ENCODE measurements at places on chromosomes 16 and 17.

DNA sequence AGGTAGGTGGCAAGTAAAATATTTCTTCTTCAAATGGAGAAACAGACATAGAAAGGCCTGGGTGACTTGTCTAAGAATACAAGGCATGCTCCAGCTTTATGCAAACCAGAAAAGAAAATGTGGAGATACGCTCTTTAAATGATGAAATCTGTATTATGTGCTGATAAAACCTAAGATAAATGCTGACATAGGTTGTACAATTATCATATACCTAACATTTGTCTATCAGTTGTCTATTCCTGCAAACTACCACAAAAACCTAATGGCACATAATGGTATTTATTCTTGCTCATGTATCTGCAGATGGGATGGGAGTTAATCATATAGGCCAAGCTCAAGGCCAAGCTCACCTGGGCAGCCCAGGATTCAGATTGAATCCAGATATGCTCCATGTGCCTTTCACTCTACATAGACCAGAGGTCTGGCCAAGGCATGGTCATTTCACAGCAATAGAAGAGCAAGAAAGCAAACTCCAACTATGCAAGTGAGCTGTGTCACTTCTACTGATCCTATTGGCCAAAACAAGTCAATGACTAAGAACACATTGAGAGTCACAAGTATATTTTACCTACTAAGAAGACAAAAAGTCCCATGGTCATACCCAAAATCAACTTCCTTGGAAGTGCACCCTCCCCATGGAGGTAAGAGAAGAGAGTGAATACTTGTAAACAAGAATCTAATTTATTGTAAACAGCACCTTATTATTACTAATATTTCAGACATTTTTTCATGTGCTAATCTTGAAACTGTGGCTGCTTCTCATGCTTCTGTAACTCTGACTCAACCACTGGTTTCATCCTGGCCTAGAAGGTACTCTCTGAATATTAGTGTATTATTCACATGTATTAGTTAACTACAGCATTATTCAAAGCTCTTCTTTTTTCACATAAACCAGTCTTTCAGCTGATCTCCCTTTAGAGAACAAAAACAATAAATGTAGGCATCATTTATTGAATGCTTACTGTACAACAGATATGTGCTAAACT is 270.7 kb upstream of the SOX9 start:
- DNase-seq, result no peak

- no peak for DNase-seq
Measured at GRCh38 chr16:17076092-17076754, 394.5 kb downstream of the XYLT1 start.

DNA sequence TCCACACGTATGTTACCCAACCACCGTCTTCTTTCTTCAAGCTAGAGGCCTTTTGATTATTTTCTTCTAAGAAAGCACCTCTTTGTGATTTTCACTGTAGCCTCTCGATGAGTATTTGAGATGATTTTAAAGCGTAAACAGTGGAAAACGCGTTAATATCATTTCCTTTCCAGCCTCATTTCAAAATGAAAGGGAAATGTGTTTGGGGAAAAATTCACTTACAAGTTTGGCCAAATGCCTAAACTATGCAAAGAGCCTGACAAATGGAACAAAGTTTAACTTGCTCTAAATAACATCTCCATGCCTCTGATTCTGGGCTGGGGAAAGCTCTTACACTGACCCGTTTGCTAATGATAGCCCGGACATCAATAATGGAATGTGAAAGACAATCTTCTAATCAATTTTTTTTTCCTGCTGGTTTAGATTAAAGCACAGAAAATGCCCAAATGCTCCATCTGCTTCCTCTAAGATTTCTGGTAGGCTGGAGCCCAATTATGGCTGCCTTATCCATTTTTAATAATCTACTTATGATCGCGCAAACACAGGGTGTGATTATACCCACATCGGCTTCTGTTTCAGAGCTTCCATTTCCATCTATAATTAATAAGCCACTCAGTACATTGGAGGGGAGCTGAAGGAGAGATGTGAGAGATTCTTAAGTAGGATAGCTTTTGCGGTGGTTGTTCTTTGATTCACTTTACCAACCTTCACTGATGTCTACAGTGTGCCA is 43.5 kb downstream of the HS3ST2 start:
- no peak for DNase-seq

DNA sequence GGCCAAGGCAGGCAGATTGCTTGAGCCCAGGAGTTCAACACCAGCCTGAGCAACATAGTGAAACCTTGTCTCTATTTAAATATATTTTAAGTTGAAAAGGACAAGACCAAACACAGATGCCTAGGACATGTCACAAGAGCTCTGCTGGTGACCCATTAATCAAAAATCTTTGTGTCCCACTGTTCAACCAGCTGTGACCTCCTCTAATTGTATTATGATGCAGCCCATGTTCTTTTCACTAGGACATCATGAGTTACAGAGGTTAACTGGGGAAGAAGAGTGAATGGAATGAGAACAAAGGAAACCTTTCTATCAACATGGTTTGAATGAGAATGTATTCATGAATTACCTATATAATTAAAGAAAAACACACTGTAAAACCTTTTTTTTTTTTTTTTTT is 7.0 kb downstream of the EFTUD2 start:
- DNase-seq, result no peak

- DNase-seq, result no peak
Measured at GRCh38 chr17:32142857-32143526, 690 bp downstream of the RHOT1 start.

GRCh38 chr17:81217491-81217890 is 5.3 kb downstream of the CEP131 start:
- no peak for DNase-seq

- DNase-seq, result no peak
Measured at GRCh38 chr17:14805348-14805747, 459.8 kb downstream of the PMP22 start.

GRCh38 chr16:1961651-1962067 is 2.3 kb downstream of the NDUFB10 start:
- DNase-seq, result no peak

DNA sequence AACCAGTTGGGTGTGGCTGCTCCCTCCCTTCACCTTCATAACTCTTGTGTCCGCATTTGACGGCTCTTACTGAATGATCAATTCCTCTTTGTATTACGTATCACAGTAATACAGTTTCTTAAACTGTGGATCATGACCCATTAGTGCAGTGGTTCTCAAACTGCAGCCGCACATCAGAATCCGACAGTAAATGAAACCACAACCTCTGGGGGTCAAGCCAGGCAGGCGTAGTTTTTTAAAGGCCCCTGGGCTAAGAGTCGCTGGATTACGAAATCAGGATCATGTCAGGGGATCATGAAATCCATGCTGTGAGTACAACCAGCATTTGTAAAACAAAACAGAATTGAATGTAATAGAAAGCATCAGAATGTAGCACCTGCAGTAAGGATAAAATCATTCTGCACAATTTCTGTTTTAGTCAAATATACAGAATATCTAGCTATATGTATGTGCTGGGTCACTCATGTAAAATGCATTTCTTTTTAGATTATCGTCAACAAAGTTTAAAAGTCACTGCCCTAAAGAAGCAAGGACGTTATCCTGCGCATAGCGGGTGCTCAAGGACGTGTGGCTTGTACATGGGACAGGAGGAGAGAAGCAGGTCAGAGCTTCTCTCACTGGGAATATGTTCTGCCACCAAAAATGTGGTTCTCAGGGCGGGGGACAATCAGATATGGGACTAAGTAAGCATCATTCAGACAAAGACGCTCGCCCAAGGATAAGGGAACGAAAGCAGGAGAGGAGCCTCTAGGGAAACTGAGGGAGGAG is 113.1 kb downstream of the ZFHX3 start:
- DNase-seq, result no peak

- peak; percentile 50 for DNase-seq
Measured at GRCh38 chr17:20944014-20944865, 98.6 kb downstream of the USP22 start.

DNA sequence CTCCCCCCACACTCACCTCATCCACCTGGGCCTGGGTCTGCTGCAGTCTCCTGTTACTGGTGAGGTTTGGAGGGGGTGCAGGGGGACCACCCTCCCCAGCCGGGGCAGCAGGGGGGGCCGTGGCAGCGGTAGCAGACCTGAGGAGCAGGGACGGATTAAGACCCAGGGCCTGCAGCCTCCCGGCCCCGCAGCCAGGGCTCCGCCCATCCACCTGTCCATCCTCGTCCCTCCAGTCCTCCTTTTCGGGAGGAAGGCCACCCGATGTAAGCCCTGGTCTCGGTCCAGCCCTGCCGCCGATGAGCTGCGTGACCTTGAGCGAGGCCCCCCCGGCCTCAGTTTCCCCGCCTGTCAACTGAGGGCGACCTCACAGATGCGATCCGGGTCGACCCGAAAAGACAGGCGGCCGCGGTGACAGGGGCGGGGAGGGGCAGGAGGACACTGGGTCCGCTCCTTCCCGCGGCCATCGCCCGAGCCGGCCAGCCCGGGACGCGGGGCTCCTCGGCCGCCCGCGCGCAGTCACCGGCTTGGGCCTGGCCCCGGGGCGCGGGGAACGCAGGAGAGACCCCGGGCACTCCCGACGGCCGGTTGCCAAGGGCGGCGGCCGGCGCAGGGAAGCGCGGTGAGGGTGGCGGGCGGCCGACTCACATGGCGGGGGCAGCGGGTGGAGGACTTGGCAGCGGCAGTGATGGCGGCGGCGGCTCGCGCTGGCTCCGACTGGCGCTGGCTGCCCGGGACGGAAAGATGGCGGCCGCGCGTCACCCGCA is at the start of gene VAMP2:
Gene VAMP2 (minus strand): TSS at position 716 of the 764 bp plus-strand sequence. CDS start 69 bp downstream, at position 647.
- no peak for DNase-seq

GRCh38 chr16:75494661-75495075 is 573 bp downstream of the CHST6 start:
- no peak for DNase-seq

- DNase-seq, result no peak
Measured at GRCh38 chr16:2511996-2512734, 1.6 kb upstream of the ATP6V0C start.

- no peak for DNase-seq
Measured at GRCh38 chr16:49342336-49343265, 31.0 kb upstream of the C16orf78 start.

GRCh38 chr17:81304196-81305015 is 9.3 kb upstream of the SLC38A10 start:
- no peak for DNase-seq

GRCh38 chr17:4881761-4882555 is 17.4 kb upstream of the C17orf107 start:
- no peak for DNase-seq

- no peak for DNase-seq
Measured at GRCh38 chr16:15916323-15916722, 27.9 kb upstream of the CEP20 start.

GRCh38 chr16:23676924-23677480 is 1.7 kb upstream of the PLK1 start:
- DNase-seq, result no peak

DNA sequence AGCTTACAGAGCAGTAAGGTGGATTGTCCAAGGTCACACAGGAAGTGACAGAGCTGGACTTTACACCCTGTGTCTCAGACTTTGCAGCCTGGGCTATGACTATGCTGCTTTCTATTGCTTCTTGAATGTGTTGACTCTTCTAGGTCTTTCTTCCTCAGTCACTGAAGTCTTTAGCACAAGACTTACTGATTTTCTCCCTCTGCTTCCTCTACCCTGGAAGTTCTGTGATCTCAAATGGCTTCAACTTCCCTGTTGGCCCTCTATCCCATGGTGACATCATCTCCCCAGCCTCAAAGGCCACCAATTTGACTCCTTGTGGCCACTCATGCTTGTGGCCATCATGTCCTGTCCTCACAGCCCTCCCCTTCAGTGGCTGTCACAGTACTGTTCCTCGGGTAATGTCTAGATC is 181.3 kb downstream of the HS3ST3A1 start:
- no peak for DNase-seq

- DNase-seq, result no peak
Measured at GRCh38 chr16:66832190-66832589, 1.4 kb upstream of the NAE1 start.

- DNase-seq, result no peak
Measured at GRCh38 chr16:49932946-49933345, 77.0 kb upstream of the ZNF423 start.

DNA sequence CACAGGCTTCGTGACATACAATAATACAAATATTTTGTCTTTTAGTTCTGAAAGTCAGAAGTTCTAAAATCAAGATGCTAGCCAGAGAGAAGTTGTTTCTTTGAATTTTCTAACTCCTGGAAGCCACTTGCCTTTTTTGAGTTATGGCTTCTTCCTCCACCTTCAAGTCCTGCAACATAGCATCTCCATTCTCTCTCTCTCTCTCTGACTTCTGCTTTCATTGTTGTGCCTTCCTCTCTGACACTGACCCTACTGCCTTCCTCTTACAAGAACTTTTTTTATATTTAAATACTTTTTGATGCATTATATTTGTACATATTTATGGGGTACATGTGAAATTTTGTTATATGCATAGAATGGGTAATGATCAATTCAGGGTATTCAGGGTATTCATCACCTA is 205.9 kb downstream of the MAP2K6 start:
- no peak for DNase-seq

DNA sequence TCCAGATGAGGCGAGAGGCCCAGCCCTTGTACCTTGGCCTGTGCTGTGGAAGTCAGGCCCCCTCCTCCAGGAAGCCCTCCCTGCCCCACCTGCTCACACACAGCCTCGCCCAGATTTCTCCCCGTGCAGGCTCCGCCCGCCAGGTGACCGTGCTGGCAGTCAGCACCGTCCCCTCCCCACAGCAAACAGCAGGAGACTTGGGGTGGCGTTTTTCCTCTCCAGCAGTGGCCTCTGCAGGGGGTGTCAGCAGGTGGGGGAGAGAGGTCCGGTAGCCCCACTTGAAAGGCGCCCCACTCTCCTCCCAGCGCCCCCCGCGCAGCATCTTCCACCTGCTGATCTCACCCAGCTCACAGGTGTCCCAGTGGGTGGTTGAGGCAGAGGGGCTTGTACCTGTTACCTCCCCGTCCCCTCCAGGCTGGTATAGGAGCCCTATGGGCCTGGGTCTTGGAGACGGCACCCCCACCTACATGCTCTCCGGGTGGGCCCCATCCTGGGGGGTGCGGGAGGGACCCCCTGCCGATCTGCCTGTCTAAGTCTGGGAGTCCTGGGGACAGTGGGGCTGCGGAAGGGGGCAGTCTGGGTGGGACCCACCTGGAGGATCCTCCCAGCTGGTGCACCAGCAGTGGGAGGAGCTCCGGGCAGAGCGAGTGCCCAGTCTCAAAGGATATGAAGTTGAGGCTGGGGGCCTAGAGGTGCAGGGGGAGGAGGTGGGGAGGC is 4.2 kb upstream of the C1QTNF8 start:
- DNase-seq, result no peak

- no peak for DNase-seq
Measured at GRCh38 chr17:33435721-33436301, 142.7 kb upstream of the ASIC2 start.

DNA sequence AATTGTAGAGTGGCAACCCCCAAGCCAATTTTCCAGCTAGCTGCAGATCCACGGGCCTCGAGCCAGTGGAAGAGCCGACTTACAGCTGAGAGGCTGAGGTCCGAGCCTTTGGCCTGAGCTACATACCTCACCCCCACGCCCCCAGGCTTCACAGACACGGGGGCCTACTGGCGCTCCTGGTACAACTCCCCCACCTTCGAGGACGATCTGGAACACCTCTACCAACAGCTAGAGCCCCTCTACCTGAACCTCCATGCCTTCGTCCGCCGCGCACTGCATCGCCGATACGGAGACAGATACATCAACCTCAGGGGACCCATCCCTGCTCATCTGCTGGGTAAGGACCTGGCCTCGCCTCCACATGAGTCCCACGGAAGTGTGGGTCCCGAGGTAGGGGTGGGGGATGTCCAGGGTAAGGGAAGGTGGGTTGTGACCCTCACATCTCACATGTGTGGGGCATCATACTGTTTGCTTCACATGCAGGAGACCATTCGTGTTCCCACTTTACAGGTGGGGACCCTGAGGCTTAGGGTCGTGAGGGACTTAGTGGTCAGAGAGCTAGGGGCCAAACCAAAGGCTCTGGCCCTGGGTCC is 3.4 kb downstream of the ACE start:
- DNase-seq, result no peak

GRCh38 chr17:38591759-38592241 is 14.0 kb downstream of the SRCIN1 start:
- no peak for DNase-seq

Measured in DMS153 (cell line).